ENCODE measurements at places on chromosomes 12 and 14.

GRCh38 chr12:68270358-68270757, 17.0 kb upstream of the IL22 start:
- no peak for DNase-seq

- DNase-seq = no peak
These were observed 501.1 kb downstream of the VRK1 start for GRCh38 chr14:97298331-97298730.

- no peak for DNase-seq
These were observed 1257.5 kb downstream of the FSCB start for GRCh38 chr14:43249591-43249990.

- no peak for DNase-seq
These were observed 197.4 kb upstream of the PRMT8 start for GRCh38 chr12:3293446-3294161.

- DNase-seq = peak; percentile 76
These were observed 890 bp upstream of the KIF26A start for GRCh38 chr14:104137297-104138097.

- no peak for DNase-seq
These were observed 374.4 kb downstream of the NUAK1 start for GRCh38 chr12:105764216-105764835.

GRCh38 chr12:113774526-113774925, 191.6 kb downstream of the RBM19 start:
- no peak for DNase-seq

DNA sequence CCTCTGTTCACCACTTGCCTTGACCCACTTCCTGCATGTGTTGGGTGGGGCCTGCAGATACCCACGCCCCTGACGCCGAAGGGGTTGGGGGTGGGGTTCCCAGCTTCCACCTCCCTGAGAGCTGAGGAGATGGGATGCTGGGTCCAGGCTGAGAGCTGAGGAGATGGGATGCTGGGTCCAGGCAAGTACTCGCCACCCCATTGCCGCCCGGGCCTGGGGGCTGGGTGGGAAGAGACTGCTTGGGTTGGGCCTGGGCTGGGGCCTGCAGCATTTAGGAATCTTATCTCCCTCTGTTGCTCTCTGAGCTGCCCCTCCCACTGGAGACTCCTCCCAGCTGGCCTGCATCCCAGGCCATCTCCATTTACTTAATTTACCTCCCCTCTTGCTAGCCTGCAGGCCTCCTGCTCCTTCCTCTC, 17.4 kb downstream of the TEAD4 start:
- DNase-seq = no peak

DNA sequence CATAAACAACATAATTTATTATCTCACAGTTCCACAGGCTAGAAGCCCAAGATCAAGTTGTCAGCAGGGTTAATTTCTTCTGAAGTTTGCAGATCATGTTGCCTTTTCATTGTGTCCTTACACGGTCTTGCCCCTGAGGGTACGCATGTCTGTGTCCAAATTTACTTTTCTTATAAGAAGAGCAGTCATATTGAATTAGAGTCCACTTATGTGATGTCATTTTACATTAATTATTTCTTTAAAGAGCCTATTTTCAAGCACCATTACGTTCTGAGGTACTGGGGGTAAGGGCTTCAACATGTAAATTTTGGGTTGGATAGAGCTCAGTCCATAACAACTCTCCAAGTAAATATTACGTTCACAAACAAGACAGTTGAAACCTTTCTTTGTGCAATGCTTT, 236.6 kb upstream of the OR4E1 start:
- DNase-seq = no peak

GRCh38 chr12:109797905-109798669, 35.1 kb downstream of the TRPV4 start:
- DNase-seq = no peak

GRCh38 chr14:71006200-71006563, 98.9 kb downstream of the PCNX1 start:
- DNase-seq = no peak

GRCh38 chr12:81888106-81888740, 129.1 kb upstream of the PPFIA2 start:
- DNase-seq = no peak

- DNase-seq = no peak
These were observed 80.2 kb upstream of the RIN3 start for GRCh38 chr14:92433407-92433806.

DNA sequence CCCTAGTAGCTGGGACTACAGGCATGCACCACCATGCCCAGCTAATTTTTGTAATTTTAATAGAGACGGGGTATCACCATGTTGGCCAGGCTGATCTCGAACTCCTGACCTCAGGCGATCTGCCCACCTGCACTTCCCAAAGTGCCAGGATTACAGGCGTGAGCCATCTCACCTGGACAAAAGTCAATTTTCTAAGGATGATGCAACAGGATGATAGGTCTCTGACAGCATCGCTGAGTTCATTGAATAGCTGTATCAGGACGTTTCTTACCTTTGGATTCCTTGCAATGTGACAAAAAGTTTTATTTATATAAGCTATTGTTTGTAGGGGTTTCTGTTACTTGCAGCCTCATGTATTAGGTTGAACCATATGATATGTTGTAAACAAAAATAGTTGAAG, 55.5 kb upstream of the PCED1B start:
- DNase-seq = no peak

DNA sequence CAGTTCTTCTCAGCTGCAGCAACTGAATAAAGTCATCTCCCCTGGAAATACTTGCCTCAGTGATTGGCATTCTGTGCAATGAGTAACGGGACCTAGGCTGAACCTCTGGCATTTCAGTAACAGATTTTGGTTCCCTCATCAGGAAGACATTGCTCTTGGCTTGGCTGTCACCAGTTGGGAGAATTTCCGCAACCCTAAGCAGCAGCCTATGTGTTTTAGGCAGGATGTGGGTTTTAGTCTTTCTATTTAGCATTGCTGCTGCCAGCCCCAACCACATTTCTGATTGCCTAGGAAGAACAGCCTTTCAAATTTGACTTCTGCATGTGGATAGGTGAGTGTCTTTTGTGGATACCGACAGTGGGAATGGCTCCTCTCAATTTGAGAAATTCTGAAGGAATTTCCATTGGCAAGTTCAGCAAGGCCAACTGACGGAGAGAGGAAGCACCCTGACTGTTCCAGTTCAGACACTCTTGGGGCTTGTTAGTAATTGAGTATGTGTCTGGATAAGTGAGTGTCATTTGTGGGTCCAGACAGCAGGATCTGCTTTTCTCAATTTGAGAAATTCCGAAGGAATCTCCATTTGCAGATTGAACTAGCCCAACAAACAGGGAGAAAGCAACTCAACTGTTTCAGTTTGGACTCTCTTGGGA, 19.0 kb upstream of the CLEC2A start:
- no peak for DNase-seq

DNA sequence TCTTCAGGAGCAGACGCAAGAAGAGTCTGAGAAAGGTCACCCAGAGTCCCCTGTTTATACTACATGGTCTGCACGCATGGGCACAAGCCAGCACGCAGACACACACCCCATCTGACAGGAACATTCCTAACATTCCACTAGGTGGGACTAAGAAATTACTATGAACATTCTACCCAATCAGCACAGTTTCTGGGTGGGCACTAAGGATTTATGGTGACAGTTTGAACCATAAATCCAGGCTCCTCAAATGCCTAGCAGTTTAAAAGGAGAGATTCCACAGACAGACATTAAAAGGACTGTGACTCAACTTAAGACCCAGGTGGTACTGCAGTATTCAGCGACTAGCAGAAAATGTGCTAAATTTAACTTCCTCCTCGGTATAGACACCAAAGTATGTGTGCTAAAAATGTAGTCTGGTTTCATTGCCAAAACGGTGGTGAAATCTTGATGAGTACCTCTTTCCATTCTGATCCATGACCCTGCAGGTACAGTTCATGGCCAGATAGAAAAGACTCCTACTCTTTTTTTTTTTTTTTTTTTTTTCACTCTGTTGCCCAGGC, 16.2 kb downstream of the ABHD4 start:
- no peak for DNase-seq

DNA sequence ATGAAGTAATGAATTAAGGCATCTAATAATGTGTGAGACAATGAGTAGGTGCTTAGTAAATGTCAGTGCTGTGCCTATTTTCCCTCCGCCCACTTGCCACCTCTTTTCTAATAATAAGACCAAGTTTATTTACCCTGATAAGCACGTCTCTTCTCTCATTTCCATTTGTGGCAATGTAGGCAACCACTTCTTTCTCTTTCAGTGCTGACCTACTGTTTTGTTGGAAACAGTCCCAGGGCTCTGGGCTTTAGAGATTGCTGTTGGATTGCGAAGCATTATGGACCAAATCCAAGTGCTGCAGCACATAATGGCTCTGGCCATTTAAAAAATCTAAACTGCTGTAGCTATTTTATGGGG, 141.3 kb upstream of the PLEKHG7 start:
- no peak for DNase-seq

DNA sequence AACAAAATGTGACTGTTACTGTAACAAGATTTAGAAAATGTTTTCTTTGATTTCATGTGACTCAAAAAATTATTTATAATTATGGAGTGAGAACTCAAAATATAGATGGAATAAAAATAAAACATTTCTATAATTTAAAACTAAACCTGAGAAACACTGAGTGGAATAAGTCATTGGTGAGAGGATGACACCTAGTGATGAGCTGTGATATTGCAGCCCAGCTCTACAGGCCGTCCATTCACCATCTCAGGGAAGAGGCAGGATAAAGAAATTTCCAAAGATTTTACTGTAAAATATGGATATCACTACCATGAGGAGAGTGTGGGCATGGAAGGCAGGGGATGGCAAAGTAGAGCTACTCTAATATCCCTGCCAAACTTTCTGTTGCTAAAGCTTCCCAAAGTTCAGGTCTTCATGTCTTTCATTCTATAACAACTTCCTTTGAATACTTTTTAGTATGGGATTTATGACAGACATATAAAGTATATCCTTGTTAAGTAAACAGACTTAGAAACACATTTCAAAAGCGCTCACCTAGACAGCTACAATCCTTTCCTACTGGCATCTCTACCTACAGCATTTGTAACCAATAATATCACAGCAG, 308.0 kb downstream of the ITPR2 start:
- DNase-seq = no peak

DNA sequence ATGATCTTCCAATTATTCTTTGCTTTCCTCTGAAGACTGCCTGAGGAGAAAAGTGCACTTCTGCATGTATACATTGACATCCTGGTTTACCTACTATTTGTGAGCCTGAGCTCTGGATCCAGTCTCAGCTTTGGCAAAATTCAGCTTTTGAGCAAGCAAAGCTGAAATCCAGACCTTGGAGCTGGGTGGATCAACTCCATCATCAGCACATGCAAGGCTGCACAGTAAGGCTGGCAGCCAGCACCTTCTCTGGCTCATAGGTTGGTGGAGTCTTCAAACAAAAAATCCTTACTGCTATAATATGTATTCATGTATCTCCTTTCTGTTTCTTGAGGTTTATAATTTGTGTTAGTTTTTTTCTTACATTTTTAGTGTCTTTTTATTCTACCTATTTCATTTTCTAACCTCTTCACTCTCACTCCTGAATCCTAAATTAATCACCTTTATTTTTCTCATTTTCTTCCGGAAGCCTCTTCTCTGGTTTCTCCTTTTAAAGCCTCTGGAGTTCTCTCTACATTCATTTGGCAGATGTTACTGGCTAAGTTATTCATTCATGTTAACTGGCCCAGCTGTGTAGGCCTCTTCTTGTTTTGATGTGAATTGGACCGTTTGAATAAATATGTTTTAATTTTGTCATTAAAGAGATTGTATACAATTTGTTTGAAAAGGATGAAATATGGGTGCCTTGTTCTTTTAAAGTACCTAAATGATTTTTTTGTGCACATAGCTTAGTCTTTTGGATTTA, 224.8 kb downstream of the DACT1 start:
- no peak for DNase-seq

DNA sequence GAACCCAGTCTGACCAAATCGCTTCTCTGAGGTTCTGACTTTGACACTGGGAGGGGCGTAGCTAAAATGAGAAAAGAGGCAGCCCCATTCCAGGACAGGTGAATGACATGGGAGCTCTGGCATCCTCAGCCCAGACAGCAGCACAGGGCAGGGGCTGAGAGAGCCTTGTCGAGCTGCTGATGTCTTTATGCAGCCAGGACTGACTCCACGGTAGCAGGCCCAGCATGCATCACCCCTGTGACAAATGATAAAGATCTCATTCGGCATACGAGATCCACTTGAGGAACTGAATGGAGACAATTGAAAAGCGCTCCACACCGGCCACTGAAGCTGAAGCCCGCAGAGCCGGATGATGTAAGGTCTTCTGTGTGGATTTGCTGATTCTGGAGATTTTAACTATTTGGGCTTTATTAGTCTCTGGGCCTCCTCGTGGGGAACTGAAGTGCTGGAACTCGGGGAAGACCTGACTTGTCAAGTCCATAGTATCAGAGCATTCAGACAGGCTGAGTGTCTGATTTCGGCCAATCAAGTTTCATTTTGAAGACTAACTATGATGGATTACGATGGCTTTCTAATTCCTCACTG, 56.9 kb upstream of the MAP1LC3B2 start:
- DNase-seq = no peak

DNA sequence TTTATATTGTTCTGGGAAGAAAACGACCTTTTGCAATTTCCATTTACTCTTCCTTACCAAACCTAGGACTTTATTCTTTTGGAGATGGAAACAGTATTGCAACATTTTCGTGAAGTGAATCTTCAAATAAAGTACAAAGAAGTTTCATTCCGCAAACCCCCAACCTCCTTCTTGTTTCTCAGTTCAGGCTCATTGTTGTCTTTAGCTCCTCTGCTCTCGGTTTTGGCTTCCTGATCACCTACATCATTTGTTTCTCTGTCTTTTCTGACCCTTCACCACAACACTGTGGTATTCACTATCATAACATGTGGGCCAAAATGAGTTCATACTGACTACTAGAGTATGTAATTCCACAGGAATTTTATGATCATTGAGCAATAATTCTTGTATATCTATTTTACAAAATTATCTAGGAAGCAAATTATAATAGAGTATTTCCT, 266.8 kb downstream of the ADAMTS20 start:
- no peak for DNase-seq

DNA sequence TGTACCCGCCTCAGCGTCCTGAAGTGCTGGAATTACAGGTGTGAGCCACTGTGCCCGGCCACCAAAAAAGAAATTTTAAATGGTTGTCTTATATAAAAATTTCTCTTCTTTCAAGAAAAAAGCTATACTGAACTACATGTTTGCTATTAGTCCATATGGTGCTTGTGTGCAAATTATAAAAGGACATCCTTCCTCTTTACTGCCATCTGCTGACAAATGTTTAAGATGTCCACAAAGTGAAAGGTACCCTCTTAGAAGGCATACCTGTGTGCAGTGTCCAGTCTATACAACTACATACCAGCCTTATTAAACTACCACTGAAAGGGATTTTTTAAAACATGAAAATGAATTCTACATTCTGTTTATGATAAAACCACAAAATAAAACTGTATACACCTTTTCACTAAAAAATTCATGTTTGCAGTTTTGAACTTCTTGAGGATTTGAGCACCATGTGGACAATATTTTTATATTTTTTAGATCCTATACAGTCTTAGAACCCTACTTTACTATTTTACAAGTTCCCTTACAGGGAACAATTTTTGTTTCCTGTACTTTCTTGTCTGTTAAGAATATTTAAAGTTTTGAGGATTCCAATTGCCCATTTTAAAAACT, 32.8 kb upstream of the TOMM20L start:
- no peak for DNase-seq
